Stimulated activated CD4-positive, alpha-beta T cell treated with anti-CD3 and anti-CD28 coated beads, TNF-alpha, amount 100 ng/mL, for 1 hour (primary cell): ENCODE measurements at places on chromosomes 11 and 22.

- DNase-seq = no peak
These were observed 41.3 kb downstream of the APOL1 start for GRCh38 chr22:36294293-36294620.

GRCh38 chr22:17566776-17567175, 3.5 kb downstream of the SLC25A18 start:
- DNase-seq = no peak

DNA sequence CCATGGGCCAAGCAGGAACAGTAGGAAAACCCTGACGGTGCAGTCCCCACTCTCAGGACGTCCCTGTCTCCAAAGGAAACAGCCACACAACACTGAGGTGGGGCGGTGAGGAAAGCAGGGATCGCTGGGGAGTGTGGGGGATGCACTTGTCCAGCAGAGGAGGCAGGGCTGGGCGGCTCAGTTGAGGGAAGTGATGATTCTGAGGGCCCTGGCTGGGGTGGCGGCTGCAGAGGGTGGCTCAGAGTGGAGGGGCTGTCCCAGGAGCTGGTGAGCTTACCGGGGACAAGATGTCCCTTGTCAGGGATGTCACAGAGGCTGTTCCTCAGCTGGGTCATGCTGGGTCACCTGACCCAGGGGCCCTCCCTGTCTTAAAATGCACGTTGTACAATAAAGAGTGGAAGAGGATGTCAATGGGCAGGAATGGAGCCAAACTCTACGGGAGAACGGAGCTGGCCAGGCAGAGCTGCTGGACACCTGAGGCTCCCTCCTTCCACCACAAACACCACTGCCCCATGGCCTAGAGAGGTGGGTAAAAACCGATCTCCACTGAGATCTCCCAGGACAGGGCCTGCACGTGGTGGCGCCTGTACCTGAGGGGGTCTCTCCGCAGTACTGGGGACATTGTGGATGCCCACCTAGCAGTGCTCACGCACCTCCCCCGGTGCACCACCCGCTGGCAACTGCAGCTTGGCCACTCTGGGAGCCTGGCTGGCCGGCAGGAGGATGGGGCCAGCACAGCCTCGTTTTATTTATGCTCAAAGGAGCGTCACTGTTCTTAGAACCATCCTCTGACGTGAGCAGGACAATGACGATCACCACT, 9.7 kb upstream of the EFCAB6 start:
- DNase-seq = no peak

DNA sequence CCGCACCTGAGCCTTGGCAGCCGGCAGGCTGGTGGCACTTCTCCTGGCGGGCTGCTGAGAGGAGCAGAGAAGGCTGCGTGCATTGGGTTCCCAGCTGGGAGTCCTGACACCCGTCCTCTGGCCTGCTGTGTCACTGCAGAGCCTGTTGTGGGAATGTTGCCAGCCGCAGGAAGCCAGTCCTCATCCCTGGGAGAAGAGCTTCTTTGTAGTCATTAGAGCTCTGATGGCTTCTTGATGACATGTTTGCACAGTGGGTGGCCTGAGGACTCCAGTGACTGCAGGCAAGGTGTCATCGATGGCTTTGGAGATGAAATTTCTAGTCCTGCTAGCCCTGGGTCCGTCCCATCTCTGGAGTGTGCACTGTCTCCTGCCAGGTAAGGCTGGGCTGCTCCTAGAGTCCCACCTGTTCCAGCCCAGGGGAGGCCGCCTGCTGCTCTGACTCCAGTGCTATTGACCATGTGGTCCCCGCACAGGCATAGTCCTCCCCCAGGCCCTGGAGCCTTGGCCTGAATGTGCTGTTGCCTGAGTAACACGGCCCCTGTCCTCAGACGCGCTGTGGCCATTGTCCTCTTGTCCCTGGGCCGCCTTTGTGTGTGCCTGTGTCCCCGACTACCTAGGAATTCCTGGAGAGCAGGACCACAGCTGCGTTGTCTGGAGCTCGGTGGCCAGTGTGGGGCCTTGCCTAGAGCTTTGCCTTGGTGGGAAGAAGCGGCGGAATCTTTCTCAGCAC, 129.2 kb downstream of the CACNA1I start:
- no peak for DNase-seq

- no peak for DNase-seq
These were observed 42.8 kb downstream of the MUC6 start for GRCh38 chr11:993632-994167.

GRCh38 chr22:26452236-26453016, 23.4 kb downstream of the ASPHD2 start:
- no peak for DNase-seq

DNA sequence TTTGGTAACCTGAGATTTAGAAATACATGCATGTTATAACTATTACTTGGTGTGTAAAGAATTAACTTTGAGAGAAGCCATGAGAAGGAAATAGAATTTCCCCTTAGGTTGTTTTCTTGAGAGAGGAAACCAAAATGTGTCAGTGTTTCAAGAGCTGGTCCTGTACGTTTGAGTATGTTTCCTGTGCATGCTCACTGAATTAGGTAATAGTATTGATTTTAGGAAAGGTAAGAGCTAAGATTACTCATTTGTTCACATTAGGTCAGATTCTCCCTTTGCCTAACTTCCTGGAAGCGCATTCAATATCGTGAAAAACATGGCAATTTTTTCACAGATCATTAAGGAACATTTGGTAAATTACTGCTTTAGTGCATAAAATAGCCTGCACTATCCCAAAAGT, 49.3 kb upstream of the RDX start:
- DNase-seq = no peak

DNA sequence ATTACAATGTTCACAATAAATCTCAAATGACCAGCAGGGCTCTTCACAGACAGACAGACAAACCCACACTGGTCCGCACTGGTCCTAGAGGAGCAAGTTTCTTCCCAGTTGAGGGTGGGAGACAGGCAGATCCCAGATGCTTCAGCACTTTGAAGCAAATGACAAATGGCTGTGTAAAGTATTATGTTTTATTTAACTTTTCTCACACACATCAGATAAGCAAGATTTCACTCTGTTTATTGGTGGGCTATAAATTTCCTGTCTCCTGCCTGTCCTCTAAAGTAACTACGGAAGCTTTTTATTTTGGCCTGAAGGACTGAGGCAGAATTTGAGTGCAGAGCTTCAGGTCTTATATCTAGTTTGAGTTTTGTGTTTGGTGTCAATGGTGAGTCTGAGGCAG, 174.7 kb upstream of the MTNR1B start:
- DNase-seq = no peak

DNA sequence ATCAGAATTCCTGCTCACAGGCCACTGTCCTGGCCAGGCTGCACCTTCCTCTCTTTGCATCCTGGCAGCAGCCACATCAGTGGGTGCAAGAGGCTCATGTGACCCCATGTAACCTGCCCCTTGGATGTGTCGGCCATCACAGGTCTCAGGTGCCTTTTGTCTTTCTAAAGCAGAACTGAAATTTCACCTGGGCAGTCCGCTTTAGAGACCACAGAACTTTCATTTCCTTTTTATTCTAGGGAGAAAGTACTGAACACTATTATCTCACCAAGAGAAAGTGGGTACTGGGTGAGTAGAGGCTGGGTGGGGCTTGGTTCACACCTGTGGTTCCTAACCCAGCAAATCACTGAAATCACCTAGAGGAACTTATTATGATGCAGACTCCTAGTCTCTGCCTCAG, 51.7 kb upstream of the NUP160 start:
- DNase-seq = no peak

GRCh38 chr11:119941636-119942411, 196.1 kb downstream of the TRIM29 start:
- DNase-seq = no peak

- DNase-seq = no peak
These were observed 3.2 kb upstream of the PCF11 start for GRCh38 chr11:83153764-83154163.

DNA sequence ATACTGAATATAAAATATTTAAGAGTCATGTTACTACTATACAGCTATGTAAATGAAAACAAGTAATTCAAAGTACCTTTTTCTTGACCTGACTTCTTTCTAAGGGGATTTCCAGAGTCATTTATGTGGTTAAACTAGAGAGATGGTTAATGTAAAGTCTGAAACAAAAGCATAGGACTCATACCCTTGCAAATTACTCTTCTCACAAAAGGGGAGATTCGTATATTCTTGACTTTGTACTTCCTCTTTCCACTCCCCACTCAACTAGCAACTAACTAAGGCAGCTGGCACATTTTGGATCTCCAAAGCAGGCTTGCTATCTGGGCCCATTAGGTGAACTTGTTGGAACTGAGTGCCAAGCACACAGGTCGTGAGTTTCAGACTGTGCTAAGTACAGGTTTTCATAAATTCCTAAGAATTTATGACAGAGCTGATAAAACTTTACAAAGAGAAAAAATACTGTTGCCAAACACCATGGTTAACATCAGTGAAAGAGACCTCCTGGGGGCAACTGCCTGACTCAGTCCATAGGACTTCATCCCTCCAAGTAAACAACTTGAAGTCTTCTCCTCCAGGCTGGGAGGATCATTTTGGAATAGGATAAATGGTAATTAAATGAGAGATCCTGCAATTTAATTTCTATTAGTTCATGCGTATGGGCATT, 77.0 kb upstream of the DDI1 start:
- DNase-seq = no peak

GRCh38 chr11:133425245-133425644, 107.1 kb downstream of the OPCML start:
- no peak for DNase-seq

DNA sequence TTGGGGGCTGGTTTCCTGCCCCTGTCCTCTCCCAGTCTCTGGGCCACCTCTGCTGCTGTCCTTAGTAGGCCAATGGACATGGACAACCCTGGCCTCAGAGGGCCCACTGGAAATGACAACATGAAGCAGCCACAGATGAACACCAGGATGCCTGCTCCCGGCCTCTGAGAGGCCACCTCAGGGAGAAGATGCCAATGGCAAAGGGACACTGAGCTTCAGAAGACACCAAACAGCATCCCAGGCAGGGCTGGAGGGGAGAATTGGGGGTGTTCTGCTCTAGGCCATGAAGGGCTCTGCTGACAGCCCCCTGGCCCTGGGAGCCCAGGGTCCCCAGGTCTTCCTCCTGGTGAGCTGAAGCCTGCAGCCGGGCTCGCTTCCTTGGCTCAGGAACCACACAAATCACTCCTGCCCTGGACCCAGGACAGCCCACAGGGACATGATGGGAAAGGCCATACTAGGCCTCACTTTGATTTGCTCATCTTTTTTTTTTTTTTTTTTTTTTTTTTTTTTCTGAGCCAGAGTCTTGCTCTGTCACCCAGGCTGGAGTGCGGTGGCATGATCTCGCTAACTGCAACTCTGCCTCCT, 45.3 kb downstream of the TPBGL start:
- DNase-seq = no peak

GRCh38 chr11:100316952-100317351, 370.1 kb upstream of the ARHGAP42 start:
- DNase-seq = no peak

DNA sequence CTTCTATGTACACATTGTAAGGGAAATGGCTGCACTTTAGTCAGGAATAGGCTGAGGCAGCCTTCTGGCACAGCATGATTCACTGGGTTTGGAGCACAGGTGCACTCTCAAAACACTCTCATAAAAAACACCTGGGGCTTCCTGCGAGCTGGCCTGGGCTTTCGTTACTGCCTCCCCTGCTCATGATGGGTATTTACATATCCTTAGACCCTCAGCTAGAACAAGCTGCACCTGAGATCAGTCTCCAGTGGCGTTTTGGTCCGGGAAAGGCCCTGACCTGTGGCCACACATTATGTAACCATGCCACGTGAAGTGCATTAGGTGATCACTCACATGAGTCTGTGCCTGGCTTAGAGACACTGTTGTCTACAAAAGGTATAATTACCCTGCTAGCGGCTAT, 321.7 kb downstream of the TMEM135 start:
- DNase-seq = no peak

GRCh38 chr11:2074266-2074825, 64.8 kb downstream of the IGF2 start:
- no peak for DNase-seq

GRCh38 chr11:74490941-74491340, 2.6 kb downstream of the LIPT2 start:
- no peak for DNase-seq

DNA sequence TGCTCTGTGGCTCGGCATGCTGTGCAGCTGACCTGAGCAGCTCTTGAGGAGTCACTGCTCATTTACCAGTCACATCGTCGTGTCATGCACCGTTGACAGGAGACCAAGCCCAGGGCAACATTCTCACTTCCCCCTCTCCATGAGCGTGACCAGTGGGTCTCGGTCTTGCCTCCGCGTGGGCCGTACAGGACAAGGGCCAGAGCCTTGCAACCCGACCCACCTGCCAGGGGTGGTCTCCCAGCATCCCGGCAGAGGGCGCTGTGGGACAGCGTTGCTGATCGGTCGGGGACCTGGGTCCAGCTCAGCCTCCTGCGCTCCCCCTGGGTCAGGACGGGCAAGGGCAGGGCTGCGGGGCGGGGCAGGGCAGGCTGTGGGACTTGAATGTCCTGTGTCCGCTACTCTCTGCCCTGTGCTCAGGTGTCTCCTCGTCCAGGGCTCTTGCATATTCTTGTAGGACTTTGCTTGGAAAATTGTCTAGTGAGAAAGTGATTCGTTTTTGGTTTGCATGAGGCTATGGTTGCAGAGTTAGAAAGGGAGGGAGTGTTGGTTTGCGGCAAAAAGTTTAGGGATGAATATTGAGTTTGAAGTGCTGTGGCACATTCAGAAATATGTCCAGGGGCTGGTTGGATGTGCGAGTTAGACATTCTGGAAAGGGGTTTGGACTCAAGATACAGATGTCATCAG, 16.2 kb downstream of the EIF4G2 start:
- DNase-seq = peak; percentile 50

- DNase-seq = no peak
These were observed 34.1 kb upstream of the GLYATL1 start for GRCh38 chr11:58905011-58905720.

- DNase-seq = no peak
These were observed 3.0 kb upstream of the SLC43A3 start for GRCh38 chr11:57429946-57430345.

- no peak for DNase-seq
These were observed 28.5 kb upstream of the CARD16 start for GRCh38 chr11:105073456-105074165.

GRCh38 chr11:73366953-73367352, 9.2 kb upstream of the RELT start:
- no peak for DNase-seq

GRCh38 chr11:1232883-1233321, 10.0 kb downstream of the MUC5B start:
- DNase-seq = no peak

DNA sequence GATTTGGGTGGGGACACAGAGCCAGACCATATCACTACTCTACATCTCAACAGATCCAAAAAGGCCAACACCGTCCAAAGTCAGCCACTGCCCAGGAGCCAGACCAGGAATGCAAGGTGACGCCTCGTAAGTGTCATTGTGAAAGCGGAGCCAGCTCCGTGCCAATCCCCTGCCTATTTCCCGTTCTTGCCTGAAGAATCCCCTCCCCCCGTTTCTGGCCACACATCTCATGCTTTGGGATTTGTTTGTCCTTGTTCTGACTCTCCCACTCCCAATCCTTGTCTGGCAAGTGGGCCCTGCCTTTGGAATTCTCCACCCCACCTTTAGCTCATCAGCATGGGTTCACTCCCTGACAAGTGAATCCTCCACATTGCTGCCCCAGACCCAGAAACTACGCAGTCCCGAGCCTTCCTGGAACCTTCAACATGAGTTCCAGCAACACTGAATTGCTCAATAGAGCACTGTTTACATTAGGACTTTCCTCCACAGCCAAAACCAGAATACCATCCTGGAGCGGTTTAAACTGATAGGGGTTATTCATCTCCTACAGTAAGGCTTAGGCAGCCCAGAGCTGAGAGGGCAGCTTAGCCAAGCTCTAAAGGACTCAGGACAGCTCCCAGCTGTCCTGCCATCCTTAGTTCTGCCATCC, 6.0 kb upstream of the SLC35C1 start:
- DNase-seq = no peak

GRCh38 chr11:65822776-65823528, 10.8 kb upstream of the SNX32 start:
- no peak for DNase-seq

- DNase-seq = no peak
These were observed 93.4 kb upstream of the BIRC3 start for GRCh38 chr11:102223859-102224258.
